ENCODE measurements at places on chromosomes 5 and 9.
A peak's percentile ranks its signal among the peaks of the same experiment; 100 is the strongest.

GRCh38 chr9:11966786-11967185, 726.4 kb upstream of the TYRP1 start:
- H3K4me1 ChIP-seq = peaks cover 3% of the 10 kb centered on the region
- no peak overlapping the region for H3K27ac ChIP-seq
- no peaks in the 10 kb centered on the region for H3K27me3 ChIP-seq
- no peaks in the 10 kb centered on the region for H3K36me3 ChIP-seq
- H3K4me3 ChIP-seq = no peak overlapping the region
- DNase-seq = no peak

DNA sequence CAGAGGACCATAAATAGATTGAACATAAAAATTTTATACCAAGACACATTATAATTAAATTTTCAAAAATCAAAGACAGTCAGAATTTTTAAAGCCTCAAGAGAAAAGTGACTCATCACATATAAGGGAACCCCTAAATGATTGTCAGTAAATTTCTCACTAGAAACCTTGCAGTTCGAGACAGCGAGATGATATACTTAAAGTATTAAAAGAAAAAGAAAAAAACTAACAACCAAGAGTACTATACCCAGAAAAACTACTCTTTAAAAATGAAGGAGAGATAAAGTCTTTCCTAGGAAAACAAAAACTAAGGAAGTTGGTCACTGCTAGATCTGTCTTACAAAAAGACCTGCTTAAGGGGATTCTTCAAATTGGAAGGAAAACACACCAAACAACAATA, 251.4 kb upstream of the MSX2 start:
- no peak for DNase-seq
- no peak overlapping the region for H3K4me3 ChIP-seq
- H3K27me3 ChIP-seq = no peaks in the 10 kb centered on the region
- H3K27ac ChIP-seq = no peak overlapping the region
- no peaks in the 10 kb centered on the region for H3K36me3 ChIP-seq
- H3K4me1 ChIP-seq = no peaks in the 10 kb centered on the region

DNA sequence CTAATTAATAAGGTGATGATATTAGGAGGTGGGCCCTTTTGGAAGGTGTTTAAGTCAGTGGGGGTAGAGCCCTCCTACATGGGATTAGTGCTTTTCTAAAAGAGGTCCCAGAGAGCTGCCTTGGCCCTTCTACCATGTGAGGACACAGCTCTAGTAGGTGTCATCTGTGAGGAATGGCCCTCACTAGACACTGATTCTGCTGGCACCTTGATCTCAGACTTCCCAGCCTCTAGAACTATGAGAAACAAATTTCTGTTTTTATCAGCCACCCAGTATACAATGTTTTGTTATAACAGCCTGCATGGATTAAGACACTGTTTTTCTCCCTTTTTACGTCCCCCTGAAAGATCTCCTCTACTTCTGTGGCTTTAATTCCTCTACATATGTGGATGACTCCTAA, 31.6 kb downstream of the ACER2 start:
- no peak for DNase-seq
- no peak overlapping the region for H3K27ac ChIP-seq
- no peak overlapping the region for H3K4me3 ChIP-seq
- no peaks in the 10 kb centered on the region for H3K27me3 ChIP-seq

DNA sequence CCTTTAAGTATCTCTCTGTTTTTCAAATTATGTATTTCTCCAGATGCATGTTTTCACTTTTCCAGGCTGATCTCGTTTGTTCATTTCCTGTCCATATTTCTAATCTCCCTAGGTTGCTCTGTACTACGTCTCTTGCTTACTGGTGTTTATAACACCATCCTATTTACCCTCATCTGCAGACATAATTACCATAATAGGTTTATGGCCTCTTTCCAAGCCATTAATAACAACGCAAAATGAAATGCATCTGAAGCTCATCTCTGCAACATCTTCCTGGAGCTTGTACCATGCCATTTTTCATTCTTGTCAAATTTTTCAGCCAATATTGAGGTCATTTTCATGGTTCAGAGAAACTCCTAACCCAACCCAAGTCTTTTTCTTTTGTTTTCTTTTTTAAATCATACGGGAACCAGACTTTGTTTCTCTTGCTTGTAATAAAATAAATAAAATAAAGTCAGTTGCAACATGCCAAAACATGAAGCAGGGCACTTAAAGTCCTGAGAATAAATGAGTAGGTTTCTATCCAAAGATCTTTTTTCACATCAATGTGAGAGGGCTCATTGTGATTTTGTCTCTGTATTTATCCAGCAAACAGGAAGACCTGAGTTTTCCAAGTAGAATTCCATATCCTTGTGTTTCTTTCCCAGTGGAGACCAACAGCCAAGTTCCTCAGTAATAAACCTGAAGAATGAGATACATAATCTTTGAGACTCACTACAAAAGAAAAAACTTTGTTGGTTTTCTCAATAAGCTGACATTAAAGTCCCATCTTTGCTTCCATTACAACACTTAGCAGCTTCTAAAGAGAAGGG, 37.0 kb downstream of the DPYSL3 start:
- DNase-seq = peak; percentile 20
- no peaks in the 10 kb centered on the region for H3K27me3 ChIP-seq
- H3K4me1 ChIP-seq = no peaks in the 10 kb centered on the region

DNA sequence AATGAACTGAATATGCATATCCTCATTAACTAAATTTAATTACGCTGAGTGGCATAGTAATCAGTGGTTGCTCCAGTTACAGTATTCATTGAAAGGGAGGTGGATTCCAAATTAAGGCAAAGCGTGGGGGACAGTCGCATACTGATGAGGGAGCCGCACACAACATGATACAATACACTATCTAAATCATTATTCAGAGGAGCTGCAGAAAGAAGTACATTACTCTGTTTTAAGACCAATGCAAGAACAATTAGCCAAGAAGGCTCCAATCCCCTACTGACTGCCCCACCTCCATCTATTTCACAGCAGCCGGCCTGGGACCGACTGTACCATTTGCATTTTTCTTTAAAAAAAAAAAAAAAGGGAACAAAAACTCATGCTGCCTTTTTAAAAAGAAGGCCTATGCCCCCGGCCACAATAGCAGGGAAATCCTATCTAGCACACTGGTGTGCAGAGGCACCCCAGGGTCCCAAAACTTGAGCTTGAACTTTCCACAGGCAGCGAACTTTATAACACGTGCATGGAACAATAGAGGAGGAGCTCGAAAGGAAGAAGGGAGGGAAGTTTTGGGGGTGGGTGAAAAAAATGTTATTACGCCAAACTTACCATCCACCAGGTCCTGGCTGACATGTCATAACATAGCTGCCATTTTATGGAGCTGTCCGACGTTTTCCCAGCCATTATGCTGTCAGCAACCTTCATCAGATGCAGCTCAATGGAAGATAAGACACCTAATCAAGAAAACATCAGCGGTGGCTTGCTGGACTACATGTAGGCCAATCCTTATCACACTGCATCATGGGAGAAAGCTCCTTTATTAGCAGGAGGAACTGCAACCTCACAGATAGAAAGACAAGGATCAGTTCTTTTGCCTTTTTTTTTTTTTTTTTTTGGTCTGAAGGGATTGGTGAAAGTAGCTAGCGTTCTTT, 161.6 kb downstream of the ZDHHC21 start:
- peak overlapping the region; percentile 24 for H3K4me3 ChIP-seq
- peaks cover 35% of the 10 kb centered on the region for H3K4me1 ChIP-seq
- DNase-seq = peak; percentile 88
- H3K36me3 ChIP-seq = no peaks in the 10 kb centered on the region

DNA sequence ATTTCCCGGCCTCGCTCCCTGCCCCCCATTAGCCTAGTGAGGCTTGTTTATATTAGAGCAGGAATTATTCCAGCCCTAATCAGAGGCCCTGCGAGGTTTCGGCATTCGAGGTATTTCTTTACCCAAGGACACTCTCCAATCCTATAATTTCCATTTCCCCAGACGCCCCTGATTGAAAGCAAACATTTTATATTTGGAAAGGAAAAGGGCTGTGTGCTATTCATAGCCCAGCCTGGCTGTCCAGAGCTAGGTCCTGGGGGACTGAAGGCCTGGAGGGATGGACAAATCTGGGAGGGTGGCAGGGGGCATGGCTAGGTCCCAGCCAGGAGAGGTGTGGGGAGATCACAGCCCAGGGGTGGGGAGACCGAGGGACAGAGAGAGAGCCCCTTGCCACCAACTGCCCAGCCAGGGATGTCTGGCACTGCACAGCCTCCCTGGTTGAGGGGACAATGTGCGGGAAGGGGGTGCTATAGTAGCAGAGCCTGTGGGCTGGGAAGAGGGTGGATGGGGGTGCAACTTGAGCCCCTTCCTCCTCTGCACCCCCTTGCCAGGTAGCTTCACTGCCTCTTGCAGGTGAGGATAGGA, 125.1 kb downstream of the BARX1 start:
- H3K27ac ChIP-seq = no peak overlapping the region
- DNase-seq = no peak
- peaks cover 16% of the 10 kb centered on the region for H3K4me1 ChIP-seq
- peaks cover 21% of the 10 kb centered on the region for H3K27me3 ChIP-seq
- no peak overlapping the region for H3K4me3 ChIP-seq
- H3K36me3 ChIP-seq = no peaks in the 10 kb centered on the region

DNA sequence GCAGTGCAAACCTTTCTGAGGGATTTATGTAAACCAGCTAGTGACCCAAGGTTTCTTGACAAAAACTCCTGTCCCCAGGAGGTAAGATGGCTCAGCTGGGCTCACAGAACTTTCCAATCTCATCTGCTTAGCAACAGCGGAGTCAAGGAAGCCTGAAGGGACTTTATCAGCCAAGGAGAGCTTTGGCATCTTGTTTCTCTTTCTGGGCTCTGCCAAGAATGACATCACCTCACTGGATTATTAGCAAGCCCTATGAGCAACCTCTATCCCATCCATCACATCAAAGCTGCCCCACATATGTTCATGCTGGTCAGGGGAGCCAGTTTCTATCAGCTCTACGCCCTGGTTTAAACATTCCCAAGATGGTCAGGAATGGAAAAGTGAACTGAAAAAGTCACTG, 461.3 kb downstream of the ENC1 start:
- H3K36me3 ChIP-seq = no peaks in the 10 kb centered on the region
- H3K27ac ChIP-seq = no peak overlapping the region

DNA sequence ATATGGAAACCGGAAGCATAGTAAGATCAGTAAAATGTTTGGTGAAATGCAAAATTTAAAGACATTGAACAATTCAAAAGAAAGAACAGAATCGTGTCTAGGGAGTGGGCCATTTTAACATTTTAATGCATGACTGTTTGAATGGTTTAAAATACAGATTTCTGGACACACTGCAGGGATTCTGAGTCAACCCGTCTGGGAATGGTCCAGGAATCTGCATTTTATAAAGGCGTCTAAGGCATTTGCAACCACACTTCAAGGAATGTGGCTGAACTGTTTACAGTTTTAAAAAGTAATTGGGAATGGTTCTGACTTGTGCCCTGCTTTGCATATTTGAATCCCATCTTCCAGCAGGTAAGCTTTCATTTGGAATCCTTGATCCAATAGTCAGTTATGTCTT, 811.7 kb upstream of the WWC1 start:
- H3K27ac ChIP-seq = no peak overlapping the region
- no peaks in the 10 kb centered on the region for H3K36me3 ChIP-seq
- no peak overlapping the region for H3K4me3 ChIP-seq
- no peaks in the 10 kb centered on the region for H3K27me3 ChIP-seq

- no peak for DNase-seq
- H3K36me3 ChIP-seq = peaks cover 32% of the 10 kb centered on the region
- H3K27me3 ChIP-seq = no peaks in the 10 kb centered on the region
- no peak overlapping the region for H3K27ac ChIP-seq
Measured at GRCh38 chr5:654071-654778, 38.9 kb downstream of the TPPP start.

DNA sequence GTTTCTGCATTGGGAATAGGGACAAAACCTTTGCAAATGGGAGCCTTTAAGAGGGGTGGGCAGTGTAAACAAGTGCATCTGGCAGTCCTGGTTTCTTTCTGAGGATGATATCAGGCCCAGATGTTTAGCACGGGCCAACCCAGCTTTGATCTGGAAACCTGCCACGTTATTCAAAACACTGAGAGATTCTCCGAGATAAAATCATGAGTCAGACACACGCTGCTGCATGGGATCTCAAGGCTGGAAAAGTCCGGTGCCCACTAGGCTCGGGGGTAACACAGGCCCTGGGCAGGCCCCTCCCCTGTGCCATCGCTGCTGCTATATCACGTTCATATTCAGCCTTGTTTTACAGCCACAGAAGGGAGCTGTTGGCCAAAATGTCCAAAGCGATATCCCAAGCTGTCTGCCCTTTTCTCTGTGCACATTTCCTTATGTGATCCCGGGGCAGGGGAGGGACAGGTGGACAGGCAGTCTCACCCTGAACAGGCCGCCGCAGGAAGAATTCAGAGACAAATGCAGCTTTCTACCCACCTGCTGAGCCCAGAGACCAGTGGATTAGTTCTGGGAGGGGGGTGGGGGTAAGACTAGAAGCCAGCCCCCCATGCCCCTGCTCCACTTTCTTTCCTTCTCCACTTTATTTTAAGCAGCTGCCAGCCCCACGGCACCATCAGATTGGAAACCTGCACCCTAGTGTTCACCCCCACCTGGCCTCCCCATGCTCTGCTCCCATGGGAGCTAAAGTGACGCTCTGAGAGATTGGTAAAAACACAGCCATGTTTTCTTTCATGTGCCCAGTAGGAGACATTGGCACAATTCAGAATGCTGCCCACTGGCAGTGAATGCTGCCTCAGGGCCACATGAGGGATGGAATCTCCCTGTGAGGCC, 63.1 kb downstream of the TMOD1 start:
- H3K27me3 ChIP-seq = peaks cover 2% of the 10 kb centered on the region
- no peak for DNase-seq
- peaks cover 15% of the 10 kb centered on the region for H3K4me1 ChIP-seq
- no peak overlapping the region for H3K4me3 ChIP-seq
- no peak overlapping the region for H3K27ac ChIP-seq

DNA sequence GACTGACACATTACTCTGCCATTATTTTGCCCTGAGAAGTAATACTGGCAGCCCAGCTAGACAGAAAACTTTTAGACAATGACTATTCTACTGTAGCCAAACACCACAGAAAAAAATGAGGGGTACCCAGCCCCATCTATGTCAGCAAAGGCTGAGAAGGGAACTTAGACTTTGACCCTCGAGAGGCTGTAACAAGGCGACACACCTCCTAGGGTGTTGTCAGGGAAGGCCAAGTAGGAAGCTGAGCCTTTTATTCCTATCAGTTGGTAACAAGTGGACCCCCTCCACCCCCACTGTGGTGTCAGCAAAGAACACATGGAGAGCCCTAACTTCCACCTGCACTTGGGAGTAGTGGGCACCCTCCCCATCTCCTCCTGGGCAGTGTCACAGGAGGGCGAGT, 55.6 kb downstream of the SPTLC1 start:
- H3K36me3 ChIP-seq = peaks cover 5% of the 10 kb centered on the region
- no peaks in the 10 kb centered on the region for H3K4me1 ChIP-seq
- DNase-seq = no peak
- H3K4me3 ChIP-seq = no peak overlapping the region
- no peaks in the 10 kb centered on the region for H3K27me3 ChIP-seq
- H3K27ac ChIP-seq = no peak overlapping the region

GRCh38 chr9:34493972-34494535, 28.7 kb downstream of the ENHO start:
- H3K27me3 ChIP-seq = no peaks in the 10 kb centered on the region
- no peak overlapping the region for H3K4me3 ChIP-seq
- H3K27ac ChIP-seq = no peak overlapping the region
- H3K4me1 ChIP-seq = peaks cover 10% of the 10 kb centered on the region

- H3K4me3 ChIP-seq = no peak overlapping the region
- H3K36me3 ChIP-seq = no peaks in the 10 kb centered on the region
- peaks cover 8% of the 10 kb centered on the region for H3K4me1 ChIP-seq
- no peak overlapping the region for H3K27ac ChIP-seq
Measured at GRCh38 chr9:70110194-70111041, 66.8 kb downstream of the MAMDC2 start.

Measured in spinal cord (tissue), 10 donors.